ENCODE measurements at places on chromosomes 11 and 22.

DNA sequence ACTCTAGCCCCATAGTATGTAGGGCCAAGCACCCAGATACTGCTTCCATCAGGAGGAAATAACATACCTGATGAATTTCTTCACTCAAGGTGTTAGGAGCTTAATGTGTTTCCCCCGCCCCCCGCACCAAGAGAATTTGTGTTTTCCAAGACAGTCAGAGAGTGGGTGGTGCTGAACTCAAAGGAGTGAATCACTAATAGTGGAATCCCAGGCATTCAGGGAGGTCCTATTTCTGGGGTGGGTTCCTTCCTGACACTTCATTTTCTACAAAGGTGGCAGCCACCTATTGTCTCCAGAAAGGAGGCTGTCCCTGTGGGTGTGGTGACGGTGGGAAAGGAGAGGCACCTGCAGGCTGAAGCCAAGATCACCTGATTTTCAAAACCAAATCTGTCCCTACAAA is 50.8 kb upstream of the ELF5 start:
- no peak for DNase-seq

GRCh38 chr11:32643526-32643925 is 59.9 kb downstream of the EIF3M start:
- no peak for DNase-seq

DNA sequence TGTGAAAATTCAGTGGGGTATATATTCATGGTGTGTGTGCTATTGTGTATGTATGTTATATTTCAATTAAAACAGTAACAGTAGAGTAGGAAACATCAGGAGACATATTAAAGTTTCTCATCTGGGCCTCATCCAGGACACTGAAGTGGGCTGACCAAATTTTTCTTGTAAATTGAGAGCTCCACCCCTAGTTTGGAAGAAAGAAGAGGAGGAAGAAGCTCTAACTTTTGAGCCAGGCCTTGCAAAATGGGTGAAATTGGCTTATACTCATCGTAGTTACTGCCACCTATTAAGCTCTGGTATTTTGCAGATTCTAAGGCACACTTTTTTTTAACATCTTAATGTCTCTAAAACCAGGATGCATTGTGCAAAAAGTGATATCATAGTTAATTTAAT is 33.7 kb downstream of the TSPAN18 start:
- no peak for DNase-seq

GRCh38 chr22:24553597-24554312 is 1.2 kb downstream of the GUCD1 start:
- no peak for DNase-seq

GRCh38 chr11:57378186-57378585 is 2.8 kb downstream of the PRG3 start:
- no peak for DNase-seq

GRCh38 chr22:44920183-44920582 is 89.6 kb downstream of the PHF21B start:
- DNase-seq = no peak

- no peak for DNase-seq
Observed at GRCh38 chr22:26134654-26135330, 34.5 kb upstream of the SEZ6L start.

- no peak for DNase-seq
Observed at GRCh38 chr11:75356613-75357012, 5.2 kb upstream of the ARRB1 start.

DNA sequence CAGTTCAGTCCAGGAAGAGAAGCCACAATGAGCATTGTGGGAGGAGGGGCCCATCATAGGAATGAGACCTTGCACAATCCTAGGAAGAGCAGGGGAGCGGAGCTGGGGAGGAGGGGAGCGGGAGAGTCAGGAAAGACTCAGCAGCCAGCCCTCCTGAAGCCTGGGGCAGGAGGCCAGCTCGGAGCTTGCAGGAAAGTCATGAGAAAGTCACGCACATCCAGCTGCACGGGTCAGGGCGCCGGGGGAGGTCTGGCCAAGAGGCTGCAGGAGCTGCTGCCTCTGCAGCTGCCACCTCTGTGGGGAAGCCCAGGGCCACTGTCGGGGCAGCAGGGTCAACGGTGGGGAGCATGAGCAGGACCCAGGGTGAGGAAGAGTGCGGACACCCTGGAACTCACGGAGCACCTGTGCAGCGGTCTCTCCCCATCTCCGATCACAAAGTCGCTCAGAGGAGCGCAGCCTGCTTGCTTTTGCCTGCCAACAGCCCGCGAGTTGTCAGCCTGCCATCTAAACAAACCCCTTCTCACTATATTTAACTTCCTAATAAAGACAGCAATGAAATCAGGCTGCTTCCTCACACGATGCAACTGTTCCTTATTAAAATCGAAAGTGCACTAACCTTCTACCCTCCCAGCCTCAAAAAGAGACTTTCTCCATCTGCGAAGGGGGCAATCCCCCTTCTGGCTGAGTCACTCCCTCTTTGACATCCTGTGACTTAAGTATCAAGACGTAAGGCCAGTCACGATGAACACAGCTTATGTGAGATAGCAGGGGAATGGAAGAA is 52.9 kb upstream of the RTL6 start:
- DNase-seq = peak; percentile 91

DNA sequence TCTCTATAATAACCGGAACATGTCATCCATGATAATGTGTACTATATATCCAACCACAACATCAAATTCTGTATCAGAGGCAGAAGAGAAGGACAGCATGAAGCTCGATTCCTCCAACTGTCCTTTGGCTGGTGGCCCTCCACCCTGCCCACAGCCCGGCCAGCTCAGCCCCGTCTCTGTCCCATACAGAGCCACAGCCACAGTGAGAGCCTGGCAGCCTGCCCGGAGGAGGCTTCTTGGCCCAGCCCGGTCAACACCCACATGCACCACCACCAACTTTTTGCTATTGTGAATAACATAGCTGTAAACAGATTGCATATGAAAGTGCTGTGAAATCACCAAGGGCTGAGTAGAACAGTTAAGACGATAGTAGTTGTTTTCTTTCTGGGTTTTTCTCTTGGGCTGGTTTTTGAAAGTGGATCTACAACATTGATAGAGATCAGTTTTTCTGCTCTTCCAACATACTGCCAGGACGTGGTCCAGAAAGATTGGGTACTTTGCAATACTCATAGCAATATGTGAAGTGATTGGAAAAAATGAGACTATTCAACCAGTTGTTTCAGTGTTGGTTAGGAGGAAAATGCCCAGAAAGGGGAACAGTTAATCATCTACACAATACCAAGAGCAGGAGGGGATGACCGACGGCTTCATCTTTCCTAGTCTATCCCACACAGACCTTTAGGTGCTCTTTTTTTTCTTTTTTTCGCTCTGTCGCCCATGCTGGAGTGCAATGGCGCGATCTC is 6.9 kb upstream of the TUBA8 start:
- DNase-seq = no peak

- no peak for DNase-seq
Observed at GRCh38 chr11:117181586-117182550, 3.3 kb downstream of the SIDT2 start.

- DNase-seq = no peak
Observed at GRCh38 chr11:12922418-12922817, 86.7 kb upstream of the RASSF10 start.

GRCh38 chr11:132941024-132941646 is 591.2 kb downstream of the OPCML start:
- peak; percentile 15 for DNase-seq

DNA sequence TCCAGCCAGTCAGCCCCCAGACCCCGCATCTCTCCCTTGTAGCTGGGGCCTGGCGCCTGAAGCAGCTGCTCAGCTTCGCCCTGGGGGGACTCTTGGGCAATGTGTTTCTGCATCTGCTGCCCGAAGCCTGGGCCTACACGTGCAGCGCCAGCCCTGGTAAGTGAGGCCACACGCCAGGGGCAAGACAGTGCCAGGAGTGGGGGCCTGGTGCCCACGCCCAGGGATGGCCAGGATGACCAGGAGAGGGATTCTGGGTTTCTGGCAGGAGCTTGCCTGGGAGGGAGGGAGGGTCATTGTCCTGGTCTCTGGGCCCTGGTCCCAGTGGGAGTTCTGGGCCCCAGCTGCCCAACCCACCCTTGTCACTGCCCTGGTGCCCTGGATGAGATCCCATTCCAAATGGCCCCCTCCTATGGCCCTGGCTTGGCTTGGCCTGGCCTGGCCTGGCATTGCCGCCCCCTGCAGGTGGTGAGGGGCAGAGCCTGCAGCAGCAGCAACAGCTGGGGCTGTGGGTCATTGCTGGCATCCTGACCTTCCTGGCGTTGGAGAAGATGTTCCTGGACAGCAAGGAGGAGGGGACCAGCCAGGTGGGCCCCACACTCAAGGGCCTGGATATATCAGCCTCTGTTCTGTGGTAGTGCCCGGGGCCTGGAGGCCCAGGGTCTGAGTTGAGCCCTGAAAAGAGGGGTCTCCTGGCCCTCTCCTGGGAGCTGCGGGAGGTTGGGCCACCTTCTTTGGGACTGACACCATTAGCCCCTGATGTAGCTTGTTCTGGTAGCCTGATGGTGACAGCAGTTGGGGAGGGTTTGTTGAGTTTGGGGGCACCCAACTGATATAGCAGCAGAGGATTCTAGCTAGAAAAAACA is 3.7 kb downstream of the SLC39A13 start:
- no peak for DNase-seq

GRCh38 chr11:111582881-111583280 is 19.4 kb upstream of the SIK2 start:
- no peak for DNase-seq

DNA sequence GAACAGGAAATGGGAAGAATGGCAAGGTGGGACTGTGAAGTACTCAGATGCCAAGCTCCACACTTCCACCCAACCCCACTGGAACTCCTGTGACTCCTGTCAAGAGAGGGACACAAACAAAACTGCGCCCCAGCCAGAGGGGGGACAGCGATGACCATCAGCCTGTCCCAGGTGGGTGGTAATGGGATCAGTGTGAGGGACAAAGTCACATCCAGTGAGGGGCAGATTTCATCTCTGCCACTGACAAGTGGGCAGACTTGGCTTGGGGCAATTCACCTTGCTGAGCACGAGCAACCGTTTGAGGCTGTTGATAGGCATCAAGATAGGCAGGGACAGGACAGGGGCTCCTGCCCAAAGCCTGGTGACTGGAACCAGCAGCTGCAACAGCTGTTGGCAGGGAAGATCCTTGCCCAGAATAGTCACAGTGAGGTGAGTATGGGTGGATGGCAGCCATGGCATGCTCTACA is 105.4 kb upstream of the PITPNB start:
- no peak for DNase-seq

- peak; percentile 55 for DNase-seq
Observed at GRCh38 chr11:119361056-119361787, 14.7 kb upstream of the MFRP start.

DNA sequence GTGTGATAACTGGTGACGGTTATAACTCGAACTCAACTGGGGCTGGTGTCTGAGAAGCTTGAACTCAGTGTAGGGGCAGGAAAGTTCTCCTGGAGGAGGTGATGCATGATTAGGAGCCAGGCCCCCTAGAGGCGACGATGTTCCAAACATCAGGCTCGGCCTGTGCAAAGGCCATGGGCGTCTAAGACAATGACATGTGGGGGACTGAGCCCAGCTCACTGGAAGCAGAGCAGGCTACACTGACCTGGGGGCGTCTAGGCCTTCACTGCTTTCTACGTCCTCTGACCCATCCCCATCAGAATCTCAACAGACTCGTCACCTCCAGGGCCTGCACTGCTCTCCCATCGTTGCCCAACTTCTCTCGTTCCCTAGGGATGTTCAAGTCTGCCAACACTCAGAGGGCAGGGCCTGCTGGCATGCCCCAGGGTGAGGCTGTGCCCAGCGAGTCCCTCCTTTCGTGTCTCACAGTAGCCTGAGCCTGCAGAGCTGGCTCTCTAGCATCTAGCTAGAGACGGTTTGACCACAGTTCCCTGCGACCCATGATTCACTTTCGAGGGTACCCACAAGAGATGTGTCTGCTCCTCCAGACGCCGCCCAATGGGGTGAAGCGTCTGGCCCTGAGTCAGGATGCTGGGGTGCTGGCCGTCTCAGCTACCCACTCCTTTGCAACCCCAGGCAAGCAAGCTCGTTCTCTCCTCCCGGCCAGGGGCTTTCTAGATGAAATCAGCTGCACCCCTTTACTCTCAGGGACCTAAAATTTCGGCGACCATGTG is 1.1 kb upstream of the ATG16L2 start:
- no peak for DNase-seq

DNA sequence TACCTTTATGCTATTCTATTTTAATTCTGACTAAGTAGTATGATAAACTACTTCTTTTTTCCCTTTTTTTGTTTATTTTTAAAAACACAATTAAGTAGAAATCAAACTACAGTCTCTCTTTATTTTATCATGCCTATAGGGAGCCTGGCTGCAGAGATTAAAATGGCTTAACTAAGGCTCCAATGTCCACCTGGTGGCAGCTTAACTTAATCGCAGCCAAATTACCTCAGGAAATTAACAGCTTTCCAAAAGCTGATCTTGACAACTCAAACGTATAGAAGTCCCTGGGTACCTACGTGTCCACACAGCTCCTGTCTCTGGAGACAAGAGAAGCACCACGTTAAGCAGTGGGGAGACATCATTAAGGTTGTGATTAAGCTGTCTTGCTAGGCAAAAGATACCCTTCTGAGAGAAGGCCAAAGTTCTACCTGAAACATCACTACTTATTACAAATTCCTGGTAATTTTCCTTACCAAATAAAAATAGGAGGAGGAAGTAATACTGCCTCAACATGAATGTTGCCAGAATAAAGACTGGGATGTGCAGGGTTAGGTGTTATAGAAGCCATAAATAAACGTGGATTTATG is 63.2 kb upstream of the SNX19 start:
- peak; percentile 30 for DNase-seq

GRCh38 chr11:78230161-78230877 is 41.6 kb downstream of the USP35 start:
- no peak for DNase-seq

GRCh38 chr11:40467771-40468170 is 991.7 kb downstream of the LRRC4C start:
- DNase-seq = no peak

GRCh38 chr11:117231842-117232091 is at the start of gene PCSK7:
Gene PCSK7 (minus strand): TSS chr11:117232073. CDS start chr11:117229844, 2,229 bp downstream.
- DNase-seq = no peak

GRCh38 chr11:107988397-107989158 is 20.1 kb upstream of the CUL5 start:
- no peak for DNase-seq

- peak; percentile 48 for DNase-seq
Observed at GRCh38 chr22:27581688-27582087, 219.9 kb downstream of the MN1 start.

- no peak for DNase-seq
Observed at GRCh38 chr11:47983464-47984397, 3.4 kb downstream of the PTPRJ start.

GRCh38 chr22:50526834-50527801 is 1.7 kb upstream of the SCO2 start:
- no peak for DNase-seq

GRCh38 chr11:76736266-76736665 is 46.9 kb upstream of the TSKU start:
- DNase-seq = no peak

GRCh38 chr11:132586801-132587200 is 945.5 kb downstream of the OPCML start:
- peak; percentile 13 for DNase-seq

DNA sequence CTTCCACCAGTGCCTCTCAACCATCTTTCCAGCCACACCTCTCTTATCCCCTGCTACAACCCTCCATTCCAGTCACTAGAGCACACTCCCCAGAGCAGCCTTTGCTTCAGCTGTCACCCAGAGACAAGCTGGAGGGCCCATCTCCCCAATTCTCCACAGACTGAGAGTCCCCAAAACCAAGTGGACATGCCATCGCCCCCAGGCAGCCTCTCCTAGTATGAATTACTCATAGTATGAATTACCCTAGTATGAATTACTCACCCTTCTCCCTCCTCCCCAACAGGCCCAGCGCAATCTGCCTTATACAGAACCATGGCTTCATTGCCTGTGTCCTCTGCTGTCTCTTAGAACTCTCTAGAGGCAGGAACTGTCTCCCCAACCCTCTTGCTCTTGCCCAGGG is 24.8 kb downstream of the MYH9 start:
- DNase-seq = no peak
